ENCODE measurements at places on chromosomes 4 and X.

DNA sequence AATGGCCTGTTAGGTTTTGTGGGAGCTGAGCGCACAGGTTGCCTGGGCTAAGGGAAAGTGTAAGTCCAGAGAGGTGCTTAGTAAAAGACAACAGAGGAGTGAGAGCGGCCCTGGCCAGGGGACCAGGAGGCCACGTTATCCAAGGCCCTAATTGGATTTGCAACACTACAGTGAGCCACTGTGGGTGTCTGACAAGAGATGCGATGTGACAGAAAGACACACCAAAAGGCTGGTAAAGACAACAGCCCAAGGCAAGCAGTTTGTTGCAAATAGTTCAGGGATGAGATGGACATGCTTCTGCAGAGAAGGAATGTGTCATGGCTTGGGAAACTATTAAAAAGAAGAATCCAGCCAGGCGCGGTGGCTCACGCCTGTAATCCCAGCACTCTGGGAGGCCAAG, 162.7 kb upstream of the KIT start:
- no peak for DNase-seq

GRCh38 chrX:110462957-110463356, 104.3 kb downstream of the RTL9 start:
- no peak for DNase-seq

DNA sequence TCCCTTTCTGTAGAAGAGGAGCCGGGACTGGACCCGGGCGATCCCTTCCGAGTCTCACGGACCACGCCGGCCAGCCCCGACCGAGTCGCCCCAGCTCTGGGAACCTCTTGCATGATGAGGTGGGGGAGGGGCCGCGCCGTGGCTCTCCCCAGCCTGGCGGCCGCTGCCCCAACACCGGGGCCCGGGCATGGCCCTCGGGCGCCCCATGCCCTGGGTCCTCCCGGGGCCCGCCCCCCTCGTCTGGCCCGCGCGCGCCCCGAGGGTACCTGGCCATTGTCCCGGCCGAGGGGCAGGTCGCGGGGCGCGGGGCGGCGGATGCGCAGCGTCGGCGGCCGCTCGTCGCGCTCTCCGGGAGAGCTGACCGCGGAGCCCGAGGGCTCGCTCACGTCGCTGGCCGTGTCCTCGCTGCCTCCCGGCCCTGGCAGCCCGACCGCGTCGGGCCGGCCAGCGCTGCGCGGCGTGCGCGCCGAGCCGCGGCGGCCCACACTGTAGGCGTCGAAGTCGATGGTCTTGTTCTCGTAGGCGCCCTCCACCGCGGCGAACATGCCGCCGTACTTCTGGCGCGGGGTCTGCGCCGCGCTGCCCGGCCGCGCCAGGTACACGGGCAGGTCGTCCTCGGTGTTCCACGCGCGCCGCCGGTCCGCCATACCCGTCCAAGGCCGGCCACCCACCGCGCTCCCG, 423 bp downstream of the CRMP1 start:
- DNase-seq: no peak

GRCh38 chr4:112704991-112705845, 68.3 kb downstream of the LARP7 start:
- no peak for DNase-seq

GRCh38 chrX:10726647-10727046, 106.3 kb upstream of the MID1 start:
- DNase-seq: no peak

DNA sequence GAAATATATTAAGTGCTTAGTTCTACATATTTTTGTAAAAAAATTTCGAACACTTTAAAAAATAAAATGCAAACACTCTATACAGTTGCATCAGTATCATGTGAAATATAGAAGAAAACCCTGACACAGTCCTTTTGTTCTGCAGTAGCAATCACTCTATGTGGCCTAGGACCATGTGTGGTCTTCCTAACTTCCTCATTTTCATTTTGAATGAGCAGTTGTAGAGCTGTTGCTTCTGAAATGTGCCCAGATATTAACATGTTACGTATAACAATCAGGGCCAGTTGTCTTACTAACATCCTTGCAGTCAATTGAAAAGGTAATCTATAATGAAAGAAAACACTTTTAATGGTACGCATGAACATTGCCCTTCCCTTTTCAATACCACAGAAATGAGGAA, 107.9 kb downstream of the ZNF827 start:
- no peak for DNase-seq

DNA sequence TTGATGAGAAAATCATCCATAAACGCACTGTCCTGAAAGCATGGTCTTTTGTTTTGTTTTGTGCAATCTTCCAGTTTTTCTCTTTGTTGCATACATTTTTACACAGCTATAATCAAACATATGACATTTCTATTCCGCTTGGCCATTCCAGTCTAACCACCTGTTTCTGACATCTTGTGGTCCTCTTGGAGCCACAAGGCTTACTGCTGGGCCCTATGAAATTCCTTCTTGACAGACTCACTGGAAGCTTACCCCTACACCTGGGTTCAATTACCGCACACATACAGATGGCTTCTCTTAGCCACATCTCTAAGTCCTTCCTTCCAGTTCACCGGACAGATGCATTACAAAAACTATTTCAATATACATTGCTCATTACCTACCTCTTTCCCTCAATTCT, 72.4 kb downstream of the PAPSS1 start:
- DNase-seq: no peak

GRCh38 chr4:181957088-181957487, 286.1 kb upstream of the TENM3 start:
- DNase-seq: no peak

DNA sequence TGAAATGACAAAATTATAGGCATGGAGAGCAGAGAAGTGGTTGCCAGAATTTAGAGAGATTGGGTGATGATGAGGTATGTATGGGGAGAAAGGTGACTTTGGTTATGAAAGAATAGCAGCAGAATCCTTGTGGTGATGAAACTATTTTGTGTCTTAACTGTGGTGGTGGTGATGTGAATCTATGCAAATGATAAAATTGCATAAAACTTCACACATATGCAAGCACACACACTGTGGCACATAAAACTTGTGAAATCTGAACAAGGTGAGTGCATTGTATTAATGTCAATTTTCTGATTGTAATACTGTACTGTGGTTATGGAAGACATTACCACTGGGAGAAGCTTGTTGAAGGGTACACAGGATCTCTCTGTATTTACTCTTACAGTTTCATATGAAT, 91.0 kb downstream of the IL15 start:
- no peak for DNase-seq

DNA sequence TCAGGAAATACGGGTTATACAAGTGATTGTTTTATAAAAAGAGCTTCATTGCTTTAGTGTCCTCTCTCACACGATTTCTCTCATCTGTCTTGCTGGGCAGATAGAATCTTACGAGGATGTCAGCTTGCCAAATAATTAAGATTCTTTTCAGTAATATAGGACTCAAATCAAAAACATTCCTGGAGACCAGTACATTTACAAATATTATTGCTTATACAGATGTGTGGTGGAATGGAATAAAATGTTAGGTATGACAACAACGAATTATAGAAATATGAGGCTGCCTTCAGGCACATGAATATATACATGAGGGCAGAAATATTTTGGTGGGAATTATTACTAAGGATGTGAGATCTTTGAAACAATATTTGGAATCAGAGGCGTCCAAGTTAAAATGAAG, 88.9 kb downstream of the GC start:
- DNase-seq: no peak

- no peak for DNase-seq
These were observed 7.1 kb upstream of the OPHN1 start for GRCh38 chrX:68440442-68440841.

DNA sequence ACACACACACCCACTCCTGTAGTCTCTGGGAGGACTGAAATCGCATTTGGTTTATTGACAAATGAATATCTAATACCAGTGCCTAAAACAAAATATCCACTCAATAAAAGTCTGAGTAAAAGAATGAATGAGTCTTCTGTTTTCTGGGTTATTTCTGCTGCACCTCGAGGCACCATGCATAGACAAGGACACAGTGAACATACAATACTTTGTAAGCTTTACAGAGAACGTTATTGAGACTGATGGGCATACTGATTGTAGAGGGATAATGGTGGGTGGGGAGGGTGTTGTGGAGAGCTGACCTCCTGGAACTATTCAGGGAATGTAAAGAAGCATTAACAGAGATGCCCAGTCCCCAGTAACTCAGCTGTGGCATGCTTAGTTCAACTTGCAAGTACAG, 14.1 kb upstream of the KCNIP4 start:
- no peak for DNase-seq

GRCh38 chr4:6892190-6892908, 17.3 kb upstream of the TBC1D14 start:
- no peak for DNase-seq

GRCh38 chr4:83589279-83589678, 53.4 kb downstream of the GPAT3 start:
- DNase-seq: no peak

DNA sequence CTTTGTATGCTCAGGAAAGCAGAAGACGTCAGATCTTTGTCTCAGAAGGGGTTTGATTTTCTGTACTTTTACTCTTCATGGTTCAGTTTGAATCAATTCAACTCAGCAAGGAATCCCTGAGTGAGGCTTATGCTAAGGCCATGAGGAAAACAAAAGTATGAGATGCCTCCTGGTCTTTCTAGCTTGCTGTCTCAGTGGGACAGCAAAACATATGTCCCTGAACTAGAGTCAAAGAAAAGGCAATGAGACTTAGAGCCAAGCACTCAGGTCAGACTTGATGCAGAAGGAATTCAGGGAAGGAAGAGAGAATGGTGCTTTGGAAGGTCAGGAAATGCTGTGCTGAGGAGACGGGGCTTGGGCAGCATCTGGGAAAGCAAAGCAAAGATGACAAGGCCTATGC, 236.2 kb upstream of the SFRP2 start:
- no peak for DNase-seq

- DNase-seq: no peak
These were observed 17.8 kb downstream of the MFAP3L start for GRCh38 chr4:170008371-170008770.

GRCh38 chr4:190019023-190019858, 7.8 kb downstream of the FRG2 start:
- no peak for DNase-seq

- no peak for DNase-seq
These were observed 177.3 kb downstream of the BANK1 start for GRCh38 chr4:101967697-101968346.
